Urothelium cell line (cell line): ENCODE measurements at places on chromosomes 11 and 22.

- DNase-seq = no peak
These were observed 3.9 kb upstream of the CDC42BPG start for GRCh38 chr11:64848214-64848825.

DNA sequence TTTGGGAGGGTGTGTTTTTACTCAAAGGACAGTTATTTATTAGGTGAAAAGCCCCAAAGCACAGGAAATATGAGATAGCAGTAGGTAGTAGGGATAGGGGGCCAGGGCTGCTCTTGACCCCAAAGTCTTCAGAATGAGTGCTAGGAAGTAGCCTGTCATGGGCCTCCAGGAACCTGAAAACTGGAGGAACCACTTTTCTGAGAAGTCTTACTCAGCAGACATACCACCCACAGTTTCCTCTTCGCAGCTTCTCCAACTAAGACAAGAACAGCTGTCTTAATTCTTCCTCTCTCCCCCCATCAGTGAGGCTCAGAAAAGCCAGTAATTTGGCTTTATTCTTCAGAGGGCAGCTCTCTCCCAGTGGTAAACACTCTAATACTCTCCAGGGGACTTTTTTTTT, 84.0 kb upstream of the CTSC start:
- no peak for DNase-seq

DNA sequence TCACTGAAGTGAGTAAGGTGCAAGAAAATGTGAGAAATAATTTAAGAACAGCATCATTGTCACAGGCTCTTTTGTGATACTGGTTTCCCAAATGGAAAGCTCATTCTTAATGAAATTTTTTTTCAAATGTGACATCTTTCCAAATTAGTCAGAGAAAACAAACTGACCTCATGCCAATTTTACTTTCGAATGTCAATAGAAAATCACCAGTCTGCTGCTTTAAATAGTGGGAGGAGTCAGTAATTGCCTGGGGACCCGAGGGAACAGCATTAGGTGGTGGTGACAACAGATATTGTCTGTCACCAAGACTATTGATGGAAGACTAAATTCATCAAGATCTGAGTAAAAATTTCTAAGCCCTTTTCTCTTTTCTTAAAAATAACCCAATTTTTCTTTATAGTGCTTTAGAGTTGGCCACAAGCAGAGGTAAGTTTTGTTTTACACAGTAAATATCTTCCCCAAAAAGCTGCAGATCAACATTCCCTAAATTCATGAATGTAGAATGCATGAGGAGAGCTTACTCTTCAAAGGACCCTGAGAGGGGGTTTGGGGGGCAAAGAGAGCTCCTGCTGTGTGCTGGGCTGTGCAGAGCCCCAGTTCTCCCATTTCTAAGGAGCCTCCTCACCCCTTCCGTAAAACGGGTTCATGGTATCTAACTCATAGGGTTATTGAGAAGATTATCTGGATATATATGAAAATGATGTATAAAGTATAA, 95.1 kb downstream of the PIWIL4 start:
- no peak for DNase-seq

DNA sequence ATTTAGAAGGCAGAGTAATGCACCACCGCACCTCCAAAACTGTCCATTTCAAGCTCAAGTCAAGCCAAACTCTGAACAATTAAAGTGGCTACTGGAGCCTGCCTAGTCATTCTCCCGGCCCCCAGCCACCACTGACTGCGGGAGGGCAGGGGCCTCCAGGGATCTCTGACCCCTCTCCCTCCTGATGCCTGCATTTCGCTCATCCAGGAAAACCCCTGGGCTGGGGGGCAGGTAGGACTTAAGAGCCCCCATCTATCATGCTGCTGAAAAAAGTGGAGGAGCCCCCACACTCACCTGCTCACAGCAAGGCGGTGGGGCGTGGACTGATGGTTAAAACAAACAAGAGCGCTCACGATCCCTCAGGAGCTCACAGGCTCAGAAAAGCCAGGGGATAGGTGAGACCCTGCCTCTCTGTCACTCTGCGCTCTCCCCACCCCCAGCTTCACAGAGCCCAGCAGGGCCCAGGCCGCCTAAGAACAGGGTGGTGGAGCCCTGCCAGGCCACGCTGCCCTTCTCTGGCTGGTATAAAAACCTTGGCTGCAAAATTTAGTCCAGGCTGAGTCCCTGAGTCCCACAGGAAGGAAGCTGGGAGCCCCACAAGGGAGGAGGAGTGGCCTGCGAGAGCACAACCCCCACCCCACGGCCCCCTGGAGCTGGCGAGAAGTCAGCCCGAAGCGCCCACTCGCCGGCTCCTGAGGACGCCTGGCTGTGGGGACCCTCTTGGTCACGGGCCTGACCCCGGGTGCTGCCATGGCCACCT, 21.0 kb upstream of the MOB2 start:
- no peak for DNase-seq

DNA sequence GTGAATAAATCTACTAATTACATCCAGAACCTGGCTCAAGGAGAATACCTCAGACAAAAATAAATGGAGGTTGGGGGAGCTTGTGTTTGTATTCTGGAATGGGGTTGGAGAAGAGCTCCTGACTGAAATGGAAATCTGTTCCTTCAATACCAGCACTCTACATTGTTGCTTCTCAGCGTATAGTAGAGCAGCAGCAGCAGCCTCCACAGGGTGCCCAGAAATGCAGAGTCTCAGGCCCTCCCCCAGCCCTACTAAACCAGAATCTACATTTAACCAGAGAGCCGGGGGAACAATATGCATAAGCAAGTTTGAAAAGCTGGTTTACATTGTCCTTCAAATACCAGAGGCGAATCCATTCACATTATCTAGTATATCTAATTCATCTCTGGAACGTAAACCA, 474.8 kb downstream of the NTM start:
- no peak for DNase-seq

GRCh38 chr11:118615976-118616371, 8.6 kb downstream of the PHLDB1 start:
- no peak for DNase-seq
